Neural crest cell (in vitro differentiated cells): ENCODE measurements at places on chromosomes 3 and 15. TPM values are rescaled to one million over a fixed set of nuclear protein-coding genes. Genes with fewer than 3 reads are reported as not detected.

The CASR gene
- total RNA-seq = not detected in 2 replicates

DNA sequence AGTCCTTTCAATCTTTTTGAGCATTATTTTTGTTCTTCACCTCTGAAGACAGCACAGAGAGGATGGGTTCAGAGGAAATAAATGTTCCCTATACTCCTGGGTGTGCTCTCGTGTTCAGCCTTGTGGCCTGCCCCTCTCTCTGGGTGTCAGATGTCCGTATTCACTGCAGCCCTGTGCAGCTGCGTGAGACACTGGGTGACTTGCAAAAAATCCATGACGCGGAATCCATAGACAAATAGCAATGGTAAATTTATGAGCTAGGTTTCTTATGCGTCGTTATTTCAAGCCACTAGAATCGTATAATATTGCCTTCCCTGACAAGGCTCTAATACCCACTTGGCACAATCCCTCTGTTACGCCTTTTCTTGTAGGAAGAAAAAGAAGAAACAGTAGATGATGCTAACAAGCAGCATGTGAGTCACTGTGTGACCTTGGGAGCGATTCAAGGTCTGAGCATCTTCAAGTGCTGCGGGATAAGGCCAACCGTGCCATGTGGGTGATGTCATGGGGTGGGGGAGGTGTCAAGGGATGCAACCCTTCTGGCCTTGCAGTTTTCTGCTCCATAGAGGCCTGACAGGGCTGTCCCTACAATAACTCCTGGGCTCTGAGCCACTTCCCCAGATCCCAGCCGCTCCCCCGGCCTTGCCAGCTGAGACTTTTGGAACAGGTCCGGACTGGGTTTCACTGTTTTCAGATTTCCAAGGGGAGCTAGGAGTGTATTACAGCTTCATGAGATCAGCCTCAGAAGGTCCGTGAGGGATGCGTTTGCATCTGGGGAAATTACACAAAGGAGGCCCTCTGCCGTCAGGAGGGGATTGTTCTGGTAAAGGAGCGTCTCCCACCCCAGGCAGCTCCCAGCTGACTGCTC, 47.6 kb upstream of the POMGNT2 start:
- H3K36me3 ChIP-seq = no peaks in the 10 kb centered on the region
- no peak overlapping the region for H3K27ac ChIP-seq
- no peaks in the 10 kb centered on the region for H3K27me3 ChIP-seq
- no peak overlapping the region for H3K4me3 ChIP-seq

- peaks cover 22% of the 10 kb centered on the region for H3K4me1 ChIP-seq
- H3K4me3 ChIP-seq = no peak overlapping the region
- H3K27me3 ChIP-seq = no peaks in the 10 kb centered on the region
Measured at GRCh38 chr3:155639462-155640055, 105.3 kb downstream of the PLCH1 start.

The TMC3 gene
- not detected in 2 replicates for total RNA-seq

The LARP6 gene
- total RNA-seq = 18.2 and 20.5 TPM in 2 replicates

DNA sequence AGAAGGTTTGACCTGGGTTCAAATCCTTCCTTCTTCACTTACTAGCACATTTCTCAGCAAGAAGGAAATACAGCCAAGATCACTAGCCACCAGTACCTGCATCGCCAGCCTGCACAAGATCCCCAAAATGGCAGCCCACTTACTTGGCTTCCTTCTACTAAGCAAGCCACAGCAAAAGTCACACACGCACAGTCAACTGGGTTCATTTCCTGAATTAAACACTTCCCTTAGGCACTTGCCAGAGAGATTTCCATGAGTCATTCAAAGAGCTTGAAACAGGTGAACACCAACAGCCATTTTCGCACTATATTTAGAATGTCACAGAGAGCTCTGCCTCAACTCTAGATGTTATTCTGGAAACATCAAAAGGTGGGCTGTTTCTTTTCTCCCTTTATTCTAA, 42.6 kb downstream of the MGLL start:
- H3K27ac ChIP-seq = no peak overlapping the region
- DNase-seq = no peak
- no peak overlapping the region for H3K4me3 ChIP-seq
- peaks cover 4% of the 10 kb centered on the region for H3K36me3 ChIP-seq
- peaks cover 47% of the 10 kb centered on the region for H3K4me1 ChIP-seq

The SUCLG2 gene
- 36.4 and 39.3 TPM in 2 replicates for total RNA-seq

- H3K4me1 ChIP-seq = peaks cover 45% of the 10 kb centered on the region
- no peaks in the 10 kb centered on the region for H3K27me3 ChIP-seq
- no peak overlapping the region for H3K4me3 ChIP-seq
- DNase-seq = no peak
- H3K36me3 ChIP-seq = peaks cover 12% of the 10 kb centered on the region
- peak overlapping the region; percentile 24 for H3K27ac ChIP-seq
Measured at GRCh38 chr3:32421991-32422859, 30.6 kb downstream of the CMTM7 start.

DNA sequence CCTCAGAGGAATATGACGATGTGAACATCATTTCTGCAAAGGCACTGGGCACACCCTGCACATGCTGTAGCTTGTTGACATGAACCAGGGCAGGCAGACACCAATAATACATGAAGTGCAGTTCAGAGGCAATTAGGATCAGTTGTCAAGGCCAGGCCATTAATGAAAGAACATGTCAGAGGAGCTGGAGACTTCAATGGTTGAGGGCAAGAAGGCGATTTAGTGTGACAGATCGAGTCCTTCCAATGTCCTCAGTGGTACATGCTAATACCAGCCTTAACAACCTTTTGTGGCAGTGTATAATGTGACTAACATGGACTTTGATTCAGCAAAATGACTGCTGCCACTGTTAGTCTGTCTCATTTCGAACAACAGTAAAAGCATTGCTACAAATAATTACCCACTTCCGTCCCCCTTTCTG, 205.2 kb upstream of the NANOGP8 start:
- H3K27ac ChIP-seq = no peak overlapping the region
- no peaks in the 10 kb centered on the region for H3K27me3 ChIP-seq
- peaks cover 28% of the 10 kb centered on the region for H3K4me1 ChIP-seq
- H3K36me3 ChIP-seq = peaks cover 2% of the 10 kb centered on the region
- no peak overlapping the region for H3K4me3 ChIP-seq

The CHST13 gene
- total RNA-seq = 0.19 TPM in 1 of 2 replicates, not detected in the other

GRCh38 chr3:184637705-184638104, 74.2 kb downstream of the MAGEF1 start:
- H3K36me3 ChIP-seq = no peaks in the 10 kb centered on the region
- peaks cover 35% of the 10 kb centered on the region for H3K4me1 ChIP-seq
- H3K27me3 ChIP-seq = no peaks in the 10 kb centered on the region
- no peak for DNase-seq

- peaks cover 21% of the 10 kb centered on the region for H3K4me1 ChIP-seq
- H3K4me3 ChIP-seq = peak overlapping the region; percentile 32
- peak overlapping the region; percentile 39 for H3K27ac ChIP-seq
Measured at GRCh38 chr15:94119298-94119811, 112.0 kb upstream of the MCTP2 start.

GRCh38 chr15:77866186-77866585, 211.3 kb downstream of the TBC1D2B start:
- no peaks in the 10 kb centered on the region for H3K36me3 ChIP-seq
- no peak for DNase-seq
- no peak overlapping the region for H3K27ac ChIP-seq
- H3K27me3 ChIP-seq = no peaks in the 10 kb centered on the region
- peaks cover 16% of the 10 kb centered on the region for H3K4me1 ChIP-seq

The SPINK8 gene
- not detected in 2 replicates for total RNA-seq

DNA sequence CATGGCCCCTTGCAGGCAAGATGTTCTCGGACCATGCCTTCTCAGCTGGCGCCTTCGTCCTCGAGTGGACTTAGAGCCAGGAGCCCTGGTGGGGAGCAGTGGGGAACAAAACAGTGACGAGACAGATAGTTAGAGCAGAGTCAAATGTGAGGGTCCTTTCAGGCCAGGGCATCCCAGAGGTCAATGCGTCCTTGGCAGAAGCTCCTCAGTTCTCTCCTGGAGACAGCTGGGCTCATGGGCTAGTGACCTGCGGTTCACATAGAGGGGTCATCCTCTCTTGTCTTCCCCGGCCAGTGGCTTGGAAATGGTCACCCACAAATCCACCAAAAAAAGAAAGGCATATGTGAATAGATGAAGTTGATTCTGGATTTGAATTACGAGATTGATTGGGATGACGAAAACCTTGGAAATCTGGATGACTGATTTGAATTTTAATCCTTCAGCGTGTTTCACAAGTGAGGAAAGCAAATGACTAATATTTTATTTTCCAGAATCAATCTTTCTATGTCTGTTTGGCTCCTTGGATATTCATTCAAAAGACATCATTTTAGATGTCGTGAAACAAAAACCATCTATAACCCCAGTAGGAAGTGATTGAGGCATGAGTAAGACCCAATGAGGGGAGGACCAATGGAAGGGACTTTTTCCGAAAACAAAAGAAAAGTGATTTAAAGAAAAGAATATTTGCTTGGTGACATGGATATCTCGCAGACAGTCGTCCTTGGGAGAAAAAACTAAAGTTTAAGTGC, 84.5 kb downstream of the ASB7 start:
- peaks cover under 1% of the 10 kb centered on the region for H3K36me3 ChIP-seq
- no peak for DNase-seq
- H3K27ac ChIP-seq = no peak overlapping the region
- H3K4me1 ChIP-seq = no peaks in the 10 kb centered on the region
- no peaks in the 10 kb centered on the region for H3K27me3 ChIP-seq
- H3K4me3 ChIP-seq = no peak overlapping the region

DNA sequence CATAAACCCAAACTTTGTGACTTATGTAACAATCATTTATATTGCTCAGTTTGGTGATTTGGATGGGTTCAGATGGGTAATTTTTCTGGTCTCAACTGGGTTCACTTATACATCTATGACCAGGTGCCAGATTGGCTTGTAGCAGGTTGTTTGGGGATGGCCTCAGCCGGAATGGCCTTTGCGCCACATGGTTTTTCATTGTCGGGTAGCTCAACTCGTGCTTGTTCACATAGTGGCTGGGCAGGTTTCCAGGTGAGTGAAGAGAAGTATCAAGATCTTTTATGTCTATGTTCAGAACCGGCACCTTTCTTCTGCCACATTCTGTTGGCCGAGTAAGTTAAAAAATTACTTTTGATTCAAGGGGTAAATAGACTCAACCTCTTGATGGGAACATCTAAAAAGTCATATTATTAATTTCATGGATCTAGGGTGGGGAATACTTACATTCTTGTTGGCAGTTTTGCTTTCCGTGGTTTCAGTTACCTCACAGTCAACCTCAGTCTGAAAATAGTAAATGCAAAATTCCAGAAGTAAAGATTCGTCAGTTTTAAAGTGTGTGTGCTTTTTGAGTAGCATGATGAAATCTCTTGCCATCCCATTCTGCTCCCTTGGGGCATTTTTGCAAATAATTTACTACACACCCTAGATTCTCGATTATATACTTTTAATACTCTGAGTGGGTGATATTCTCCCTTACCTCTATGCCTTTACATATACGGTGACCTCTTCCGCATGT, 745.7 kb upstream of the CCDC54 start:
- no peak overlapping the region for H3K4me3 ChIP-seq
- no peaks in the 10 kb centered on the region for H3K4me1 ChIP-seq
- no peak overlapping the region for H3K27ac ChIP-seq
- DNase-seq = no peak
- H3K36me3 ChIP-seq = no peaks in the 10 kb centered on the region

DNA sequence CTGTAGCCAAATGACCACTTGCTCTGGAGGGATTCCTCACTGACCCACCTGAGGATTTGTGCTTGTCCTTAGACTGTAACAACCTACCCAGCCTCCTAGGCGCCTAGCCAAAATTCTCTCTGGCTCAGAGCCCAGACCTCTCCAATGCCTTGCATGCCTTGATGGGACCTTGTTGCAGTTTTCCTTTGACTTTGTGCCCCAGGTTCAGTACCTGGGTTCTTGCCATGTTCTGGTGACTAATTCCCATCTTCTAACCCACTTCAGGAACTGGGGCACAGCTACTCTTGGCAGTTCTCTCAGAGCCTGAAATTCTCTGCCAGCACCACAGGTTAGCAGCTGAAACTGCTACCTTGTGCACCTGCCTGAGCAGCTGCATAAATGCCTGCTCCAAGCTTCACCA, 27.0 kb upstream of the UBE3A start:
- H3K27me3 ChIP-seq = no peaks in the 10 kb centered on the region
- H3K4me3 ChIP-seq = no peak overlapping the region
- H3K36me3 ChIP-seq = no peaks in the 10 kb centered on the region
- H3K4me1 ChIP-seq = no peaks in the 10 kb centered on the region
- DNase-seq = no peak
- H3K27ac ChIP-seq = no peak overlapping the region

The NECTIN3 gene
- 39.8 and 40.9 TPM in 2 replicates for total RNA-seq

DNA sequence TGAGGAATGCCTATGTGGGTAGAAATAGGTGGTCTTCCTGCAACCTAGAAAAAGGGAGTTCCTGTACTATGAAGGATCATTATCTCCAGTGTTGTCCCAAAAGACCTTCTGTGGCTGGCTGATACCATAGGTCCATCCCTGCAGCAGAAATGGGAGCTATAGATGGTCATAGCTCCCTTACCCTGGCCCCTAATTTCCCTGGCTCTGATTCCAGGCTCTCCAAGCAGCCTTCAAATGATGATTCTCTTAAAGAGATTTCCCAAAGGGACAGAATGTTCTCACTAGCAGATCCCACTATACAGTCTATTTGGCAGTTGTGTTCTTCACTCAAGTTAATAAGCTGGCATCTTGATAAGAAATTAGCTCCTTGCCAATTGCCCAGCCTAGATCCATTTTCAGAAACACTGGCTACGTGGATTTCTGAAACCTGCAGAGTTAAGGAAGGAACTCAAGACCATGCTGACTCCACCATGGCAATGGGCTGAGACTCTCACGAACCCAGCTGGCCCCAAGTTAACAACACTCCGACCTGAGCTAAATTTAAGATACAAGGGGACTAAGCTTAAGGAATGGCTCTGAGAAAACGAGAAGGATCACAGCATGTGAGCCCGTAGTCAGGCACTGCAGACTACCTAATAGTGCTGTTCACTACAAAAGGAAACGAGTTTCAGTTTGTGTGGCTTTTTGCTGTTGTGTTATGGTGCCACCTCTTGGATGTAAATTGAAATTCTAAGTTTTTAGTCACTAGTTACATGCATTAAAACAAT, 11.4 kb downstream of the C15orf40 start:
- H3K4me3 ChIP-seq = no peak overlapping the region
- H3K36me3 ChIP-seq = peaks cover 3% of the 10 kb centered on the region
- H3K4me1 ChIP-seq = no peaks in the 10 kb centered on the region
- no peak overlapping the region for H3K27ac ChIP-seq
- DNase-seq = no peak

The C3orf80 gene
- total RNA-seq = 0.18 and 0.44 TPM in 2 replicates

GRCh38 chr3:178184833-178185232, 351.4 kb upstream of the KCNMB2 start:
- no peak overlapping the region for H3K4me3 ChIP-seq
- no peak overlapping the region for H3K27ac ChIP-seq
- no peaks in the 10 kb centered on the region for H3K27me3 ChIP-seq
- H3K4me1 ChIP-seq = peaks cover 7% of the 10 kb centered on the region
- DNase-seq = no peak
- H3K36me3 ChIP-seq = peaks cover 2% of the 10 kb centered on the region

The LSM3 gene
- 18.3 and 19.1 TPM in 2 replicates for total RNA-seq

DNA sequence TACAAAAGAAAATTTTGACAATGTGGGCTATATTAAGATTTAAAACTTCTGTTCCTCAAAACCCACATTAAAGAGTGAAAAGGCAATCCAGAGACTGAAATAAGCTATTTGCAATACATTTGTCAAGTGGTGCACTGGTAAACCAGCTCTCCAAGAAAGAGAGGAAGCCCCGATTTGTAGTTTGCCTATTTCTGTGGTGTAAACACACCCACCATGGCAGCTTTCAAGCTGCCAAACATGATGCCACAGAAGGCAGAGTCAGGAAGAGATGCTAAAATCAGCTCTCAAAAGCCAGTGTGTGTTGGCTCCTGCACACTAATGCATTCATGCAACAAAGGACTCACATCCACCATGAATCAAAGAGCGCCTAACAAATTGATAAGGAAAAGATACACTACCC, 17.5 kb downstream of the RFTN1 start:
- H3K4me3 ChIP-seq = no peak overlapping the region
- DNase-seq = no peak
- no peaks in the 10 kb centered on the region for H3K27me3 ChIP-seq
- H3K4me1 ChIP-seq = peaks cover 10% of the 10 kb centered on the region
- no peak overlapping the region for H3K27ac ChIP-seq
